ENCODE measurements at places on chromosomes 4 and X. TPM values are rescaled to one million over a fixed set of nuclear protein-coding genes. Genes with fewer than 3 reads are reported as not detected.
A peak's percentile ranks its signal among the peaks of the same experiment; 100 is the strongest.

GPR50 gene
- polyA plus RNA-seq: not detected

DNA sequence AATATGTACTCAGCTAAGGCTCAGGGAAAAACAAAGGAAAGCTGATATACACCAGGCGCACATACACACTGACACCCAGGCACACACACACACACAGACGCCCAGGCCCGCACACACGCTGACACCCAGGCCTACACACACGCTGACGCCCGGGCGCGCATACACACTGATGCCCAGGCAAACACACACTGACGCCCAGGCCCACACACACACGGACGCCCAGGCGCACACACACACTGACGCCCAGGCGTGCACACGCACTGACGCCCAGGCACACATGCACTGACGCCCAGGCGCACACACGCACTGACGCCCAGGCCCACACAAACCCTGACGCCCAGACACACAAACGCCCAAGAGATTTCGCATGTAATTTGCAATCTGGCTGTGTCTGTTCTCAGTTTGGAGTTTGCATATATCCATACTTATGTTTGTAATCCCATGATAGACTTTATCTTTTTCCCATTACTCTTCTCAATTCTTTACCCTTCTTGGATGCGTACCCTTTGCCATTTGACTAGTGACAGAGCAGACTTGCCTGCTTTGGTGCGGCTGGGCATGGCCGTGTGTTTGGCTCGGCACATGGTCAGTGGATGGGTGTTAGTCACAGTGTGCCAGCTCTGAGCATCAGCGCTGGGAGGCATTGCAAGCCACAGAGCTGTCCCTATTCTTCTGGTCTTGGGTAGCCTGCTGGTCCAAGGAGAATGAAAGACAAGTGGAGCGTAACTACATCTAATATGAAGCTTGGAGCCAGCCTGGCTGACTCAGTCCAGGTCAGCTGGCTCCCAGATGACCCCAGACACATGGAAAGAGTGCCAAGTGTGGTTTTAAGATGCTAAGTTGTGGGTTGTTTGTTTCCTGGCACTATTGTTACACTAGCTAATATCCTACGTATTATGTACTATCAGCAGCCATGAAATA lies 632.4 kb upstream of the ZFP42 start:
- DNase-seq: no peak

- DNase-seq: no peak
These were observed 5.8 kb downstream of the TSC22D3 start for GRCh38 chrX:107769581-107770317.

MAOB gene
- 47.6 TPM for polyA plus RNA-seq

GRCh38 chr4:183256343-183256742 lies 63.7 kb downstream of the CLDN22 start:
- DNase-seq: no peak

DNA sequence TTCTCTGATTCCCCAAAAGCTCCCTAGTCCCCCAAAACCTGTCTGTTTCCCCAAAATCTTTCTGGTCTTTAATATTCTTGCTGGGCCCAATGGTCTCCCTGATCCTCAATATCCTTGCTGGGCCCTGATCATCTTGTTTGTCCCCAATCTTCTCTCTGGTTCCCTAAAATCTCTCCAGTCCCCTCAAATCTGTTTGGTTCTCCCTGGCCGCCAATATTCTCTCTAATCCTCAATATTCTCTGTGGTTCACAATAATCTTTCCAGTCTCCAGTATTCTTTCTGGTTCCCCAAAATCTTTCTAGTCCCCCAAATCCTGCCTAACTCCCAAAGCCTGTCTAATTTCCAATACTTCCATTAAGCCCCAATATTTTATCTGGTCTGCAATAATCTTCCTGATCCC lies 18.5 kb downstream of the P2RY8 start:
- no peak for DNase-seq

TLR10 gene
- 0.57 TPM for polyA plus RNA-seq

DNA sequence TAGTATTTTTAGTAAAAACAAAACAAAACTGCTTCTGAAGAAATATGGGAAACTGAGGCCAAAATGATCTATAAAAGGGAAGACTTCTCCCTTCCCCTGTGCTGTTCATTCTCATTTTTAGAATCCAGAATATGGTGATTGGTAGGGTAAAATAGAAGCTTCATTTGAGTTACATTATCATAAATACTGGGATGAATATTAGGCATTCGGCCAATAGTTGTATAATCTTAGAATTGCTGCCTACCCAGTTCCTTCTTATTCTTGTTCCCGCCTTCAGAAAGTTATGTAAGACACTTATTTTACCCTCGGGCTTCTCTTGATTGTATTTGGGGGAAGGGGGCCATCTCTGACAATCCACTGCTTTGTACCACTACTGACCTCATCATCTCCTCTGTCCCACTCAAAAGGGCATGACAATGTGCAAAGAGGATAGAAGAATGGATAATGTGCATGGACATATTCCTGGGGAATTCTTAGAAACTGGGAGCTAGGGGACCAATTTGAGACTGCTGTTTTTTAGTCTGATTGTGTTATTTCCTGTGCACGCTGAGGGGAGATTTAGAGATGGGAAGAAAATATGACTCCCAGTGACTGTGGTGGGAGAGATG lies 588 bp downstream of the ART3 start:
- DNase-seq: no peak

NXF2 gene
- polyA plus RNA-seq: not detected

OPHN1 gene
- 9.0 TPM for polyA plus RNA-seq

- DNase-seq: no peak
These were observed 109.1 kb downstream of the PTTG2 start for GRCh38 chr4:38069271-38069760.

GAB1 gene
- polyA plus RNA-seq: 39.9 TPM

ASB12 gene
- polyA plus RNA-seq: 0.39 TPM

DNA sequence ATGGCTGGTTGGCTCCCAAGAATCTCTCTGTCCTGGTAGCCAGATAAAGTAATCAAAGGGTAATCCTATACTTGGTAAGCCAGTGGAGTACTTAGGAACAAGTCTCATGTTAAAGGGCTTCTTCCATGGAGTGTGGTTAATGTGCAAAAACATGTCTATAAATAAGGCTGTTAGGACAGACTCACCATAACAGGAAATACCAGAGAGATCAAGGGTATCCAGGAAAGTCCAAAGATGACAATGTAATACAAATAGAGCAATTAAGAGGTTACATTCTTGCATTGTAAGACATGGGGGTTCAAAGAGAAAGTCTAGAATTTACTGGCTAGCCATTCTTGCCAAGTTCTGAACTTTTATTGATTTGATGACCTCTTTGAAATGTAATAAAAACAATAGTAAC lies 61.9 kb upstream of the ZCCHC13 start:
- no peak for DNase-seq

GRCh38 chr4:169314906-169315305 lies 44.1 kb upstream of the SH3RF1 start:
- DNase-seq: peak; percentile 45

- peak; percentile 20 for DNase-seq
These were observed 102.9 kb downstream of the TSPAN7 start for GRCh38 chrX:38664285-38664684.

GRCh38 chr4:174983128-174983750 lies 65.1 kb downstream of the ADAM29 start:
- DNase-seq: no peak

VEGFC gene
- 18.5 TPM for polyA plus RNA-seq

DNA sequence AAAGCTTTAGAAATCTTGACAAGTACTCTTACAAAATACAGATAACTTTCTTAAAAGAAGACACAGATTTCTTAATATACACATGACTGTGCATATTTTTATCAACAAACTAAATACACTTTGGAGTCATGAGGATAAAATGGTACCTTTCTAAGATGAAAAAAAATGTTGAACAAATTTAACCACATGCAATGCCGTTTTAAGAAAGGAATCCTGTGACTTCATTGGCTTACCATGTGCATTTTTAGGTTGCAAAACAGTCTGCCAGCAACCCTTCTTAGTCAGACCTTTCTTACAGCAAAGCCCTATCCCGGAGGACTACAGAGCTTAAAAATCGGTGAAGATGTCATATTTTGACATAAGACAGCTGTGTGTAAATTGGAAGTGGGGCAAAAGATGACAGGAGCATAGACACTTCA lies 51.7 kb downstream of the GASK1B start:
- DNase-seq: no peak

CT55 gene
- 0.30 TPM for polyA plus RNA-seq

DNA sequence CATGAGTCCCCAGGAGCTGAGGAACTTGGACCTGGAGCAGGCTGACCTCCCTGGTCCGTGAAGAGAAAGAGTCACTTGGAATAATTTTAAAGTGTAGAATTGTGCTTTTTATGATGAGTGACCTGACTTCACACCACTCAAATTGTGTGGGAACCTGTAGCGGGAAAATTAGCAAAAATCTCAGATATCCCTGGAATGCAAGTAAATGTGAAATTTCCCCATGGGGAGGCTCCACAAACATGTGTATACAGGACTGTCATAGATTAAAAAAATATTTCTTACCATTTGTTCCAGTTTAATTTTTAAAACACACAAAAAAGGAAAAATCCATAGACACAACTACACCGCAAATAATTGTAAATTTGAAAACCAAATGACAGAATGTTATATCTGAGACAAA lies 1079.6 kb upstream of the PABPC4L start:
- DNase-seq: no peak

GRCh38 chr4:184628103-184628502 lies 21.1 kb downstream of the CASP3 start:
- no peak for DNase-seq

DNA sequence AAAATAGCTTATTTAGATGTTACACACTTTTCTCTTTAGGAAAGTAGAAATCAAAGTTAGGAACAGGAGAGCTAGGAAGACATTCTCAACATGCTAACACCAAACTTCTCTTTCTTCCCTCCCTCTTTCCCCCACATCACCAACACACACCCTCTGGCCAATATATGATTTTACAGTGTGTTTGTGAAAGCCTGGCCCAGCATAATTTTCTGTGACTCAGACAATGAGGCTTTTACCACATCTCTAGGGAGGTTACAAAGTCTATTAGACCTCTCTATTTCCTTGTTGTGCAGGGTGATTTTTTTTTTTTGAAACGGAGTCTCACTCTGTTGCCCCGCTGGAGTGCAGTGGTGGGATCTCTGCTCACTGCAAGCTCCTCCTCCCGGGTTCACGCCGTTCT lies 189.9 kb downstream of the AASDH start:
- no peak for DNase-seq

DNA sequence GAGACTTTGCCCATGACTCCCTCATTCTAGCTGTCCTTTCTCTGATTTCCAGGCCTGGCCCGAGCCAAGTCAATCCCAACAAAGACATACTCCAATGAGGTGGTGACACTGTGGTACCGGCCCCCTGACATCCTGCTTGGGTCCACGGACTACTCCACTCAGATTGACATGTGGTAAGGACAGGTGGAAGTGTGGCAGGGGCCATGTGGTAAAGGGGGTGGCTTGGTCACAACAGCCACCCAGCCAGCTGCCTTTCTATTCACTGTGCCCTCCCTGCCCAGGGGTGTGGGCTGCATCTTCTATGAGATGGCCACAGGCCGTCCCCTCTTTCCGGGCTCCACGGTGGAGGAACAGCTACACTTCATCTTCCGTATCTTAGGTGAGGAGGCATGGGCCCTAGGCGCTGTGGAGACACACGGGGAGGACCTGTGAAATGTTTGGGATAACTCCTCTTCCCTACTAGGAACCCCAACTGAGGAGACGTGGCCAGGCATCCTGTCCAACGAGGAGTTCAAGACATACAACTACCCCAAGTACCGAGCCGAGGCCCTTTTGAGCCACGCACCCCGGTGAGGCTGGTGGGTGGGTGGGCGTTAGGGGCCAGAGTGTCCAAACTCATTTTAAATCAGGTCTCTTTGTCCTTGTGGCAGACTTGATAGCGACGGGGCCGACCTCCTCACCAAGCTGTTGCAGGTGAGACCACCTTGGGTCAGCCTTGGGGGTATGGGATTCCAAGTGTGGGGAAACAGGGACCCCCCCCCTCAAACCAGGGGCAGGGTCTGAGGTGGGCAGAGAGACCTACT lies 6.1 kb upstream of the USP11 start:
- DNase-seq: no peak

PPARGC1A gene
- 30.0 TPM for polyA plus RNA-seq

ATOH1 gene
- not detected for polyA plus RNA-seq

BEX5 gene
- 10.4 TPM for polyA plus RNA-seq

DNA sequence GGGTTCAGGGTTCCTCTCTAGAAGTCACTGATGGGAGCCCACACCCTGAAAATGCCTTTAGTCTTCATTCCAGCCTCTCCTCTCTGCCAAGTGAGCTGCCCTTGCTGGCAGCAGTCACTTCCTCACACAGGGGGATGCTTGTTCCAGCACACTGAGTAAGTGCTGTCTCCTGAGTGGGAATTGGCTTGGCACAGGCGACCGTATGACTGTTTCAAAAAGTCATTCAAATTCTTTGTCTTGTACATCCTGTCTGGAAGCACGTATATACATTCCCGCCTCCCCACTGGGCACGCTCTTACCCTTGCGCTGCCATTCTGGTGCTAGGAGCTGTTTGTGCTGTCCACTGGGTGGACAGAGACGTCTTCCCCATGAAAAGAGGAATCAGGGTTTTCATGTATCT lies 40.2 kb upstream of the CD99 start:
- DNase-seq: no peak

DNA sequence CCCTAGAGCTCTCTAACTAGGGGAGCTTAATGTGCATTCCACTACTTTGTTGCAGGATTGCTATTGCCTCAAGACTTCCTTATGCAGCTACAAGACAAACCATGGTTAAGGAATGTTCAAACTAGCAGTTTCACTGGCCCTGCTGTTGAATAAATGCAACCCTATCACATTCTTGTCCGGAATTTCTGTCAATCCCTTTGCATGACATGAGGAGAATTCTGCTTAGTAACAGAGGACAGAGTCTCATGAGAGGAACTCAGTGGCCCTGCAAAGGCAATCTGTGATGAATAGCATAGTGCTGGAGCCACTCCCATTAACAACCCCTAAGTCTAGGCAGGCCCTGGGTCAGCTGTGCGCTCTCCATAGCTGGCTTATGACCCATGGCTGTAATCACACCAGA lies 30.7 kb upstream of the SGMS2 start:
- no peak for DNase-seq

- no peak for DNase-seq
These were observed 12.8 kb upstream of the SAT1 start for GRCh38 chrX:23770142-23770541.

DNA sequence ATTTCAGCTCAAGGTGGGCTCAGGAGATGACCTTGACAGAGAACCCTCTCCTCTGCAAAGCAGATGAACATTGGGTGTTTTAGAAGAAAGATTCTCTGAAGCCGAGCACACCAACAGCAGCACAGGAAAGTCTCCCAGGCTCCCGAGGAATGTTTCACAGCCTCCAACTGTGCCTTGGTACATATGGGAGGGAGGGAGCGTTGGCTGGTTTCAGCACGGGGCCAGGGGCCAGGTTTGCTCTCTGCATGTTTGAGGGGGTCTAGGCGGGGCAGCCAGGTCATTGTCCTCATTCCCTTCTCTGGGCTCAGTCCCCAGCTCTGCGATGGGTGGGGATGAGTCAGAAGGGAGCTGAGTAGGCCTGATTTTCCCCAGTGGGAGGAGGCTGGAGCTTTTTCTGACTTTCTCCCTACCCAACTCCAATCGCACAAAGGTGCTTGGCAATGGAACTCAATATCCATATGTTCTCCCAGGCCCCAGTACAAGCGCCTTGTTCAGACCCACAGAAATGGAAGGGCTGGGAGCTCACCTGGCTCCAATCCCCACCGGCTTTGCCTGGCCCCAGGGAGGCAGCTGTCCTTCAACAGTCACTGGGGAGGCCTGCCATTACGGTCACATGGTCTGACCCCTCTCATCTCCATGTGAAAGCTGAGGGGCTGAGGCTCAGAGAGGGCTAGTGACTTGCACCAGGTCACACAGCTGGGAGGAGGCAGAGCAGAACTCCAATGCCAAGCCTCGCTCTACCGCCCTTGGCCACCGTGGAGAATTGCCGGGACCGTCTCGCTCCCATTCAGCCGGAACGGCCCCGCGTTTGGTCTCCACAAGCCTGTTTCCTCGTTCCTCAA lies 108.4 kb upstream of the AFAP1 start:
- no peak for DNase-seq

GRCh38 chr4:27176400-27176799 lies 315.8 kb downstream of the STIM2 start:
- DNase-seq: no peak
